ENCODE measurements at places on chromosomes 4 and X.

- no peak for DNase-seq
Observed at GRCh38 chrX:148984238-148984637, 483.8 kb downstream of the AFF2 start.

- DNase-seq: no peak
Observed at GRCh38 chr4:38309471-38309870, 349.3 kb downstream of the PTTG2 start.

DNA sequence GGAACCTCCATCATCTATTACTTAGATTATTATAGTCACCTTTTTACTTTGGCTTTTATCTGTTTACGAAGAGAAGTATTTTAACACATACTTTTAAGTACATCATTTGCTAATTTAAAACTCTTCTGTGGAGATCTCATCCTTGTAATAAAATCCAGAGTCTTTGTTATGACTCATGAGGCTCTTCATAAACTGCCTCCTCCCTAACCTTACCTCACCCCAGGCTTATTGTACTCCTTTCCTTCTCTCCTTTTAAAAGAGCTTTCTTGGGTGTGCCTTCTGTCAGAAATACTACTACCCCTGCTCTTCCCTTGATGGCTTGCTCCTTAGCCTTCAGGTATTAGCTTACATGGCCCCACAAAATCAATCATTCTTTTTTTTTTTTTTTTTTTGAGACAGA is 6.6 kb downstream of the ARL9 start:
- no peak for DNase-seq

DNA sequence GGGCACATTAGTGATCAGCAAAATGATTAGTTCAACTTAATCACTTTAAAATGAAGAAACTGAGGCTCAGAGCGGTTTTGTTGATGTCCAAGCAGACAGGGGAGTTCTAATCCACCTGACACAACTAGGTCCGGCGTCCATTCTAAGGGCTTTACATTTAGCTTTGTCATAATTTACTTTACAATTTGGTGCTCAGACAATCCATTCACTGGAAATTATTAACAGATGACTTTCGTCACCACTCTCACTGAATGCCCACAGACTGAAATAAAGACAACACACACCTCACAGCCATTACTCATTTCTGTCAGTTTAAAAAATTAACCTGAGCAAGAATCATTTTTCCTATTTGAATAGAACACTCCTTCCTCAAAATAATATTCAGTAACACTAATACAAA is 10.8 kb downstream of the NR3C2 start:
- DNase-seq: no peak

- no peak for DNase-seq
Observed at GRCh38 chr4:140137671-140138070, 16.3 kb downstream of the MAML3 start.

DNA sequence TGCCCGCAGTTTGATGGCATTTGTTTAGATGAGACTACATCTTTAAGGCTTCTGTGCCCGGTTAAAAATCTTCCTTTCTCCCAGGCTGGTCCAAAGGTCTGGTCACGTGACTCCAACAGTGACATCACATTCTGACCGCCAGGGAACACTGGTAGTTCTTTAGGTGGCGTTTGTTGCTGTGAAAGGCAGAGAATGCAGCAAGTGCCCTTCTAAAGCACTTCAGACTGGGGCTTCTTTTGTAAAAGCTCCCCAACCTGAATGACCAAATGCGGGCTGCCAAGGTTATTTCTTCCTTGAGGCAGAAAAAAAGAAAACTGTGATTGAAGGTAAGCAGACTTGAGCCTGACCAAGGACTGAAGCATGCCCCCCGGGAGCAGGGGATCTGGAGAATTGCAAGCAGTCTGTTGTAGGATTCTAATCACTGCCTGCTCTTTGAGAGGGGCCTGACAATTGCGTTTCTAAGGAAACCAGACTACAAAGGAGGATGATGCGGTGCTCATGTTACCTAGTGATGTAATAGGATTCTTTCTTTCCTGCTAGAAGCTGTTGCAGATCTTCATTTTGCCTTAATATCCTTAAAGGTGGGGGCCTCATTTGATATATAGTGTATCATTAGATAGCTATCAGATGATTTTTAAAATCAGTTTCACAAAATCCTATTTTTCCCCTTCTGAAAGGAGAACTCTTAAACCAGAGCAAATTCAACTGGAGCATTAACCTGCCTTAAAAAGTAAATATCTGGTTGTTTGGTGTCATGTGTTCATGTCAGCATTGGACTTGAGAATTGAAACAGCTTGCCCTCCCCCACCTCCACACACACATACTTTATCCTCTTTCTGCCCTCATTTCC is 133.1 kb downstream of the AKAP4 start:
- no peak for DNase-seq

GRCh38 chr4:118842055-118842454 is 6.1 kb upstream of the SEC24D start:
- DNase-seq: no peak

- DNase-seq: no peak
Observed at GRCh38 chr4:121977251-121978171, 25.7 kb upstream of the TRPC3 start.

DNA sequence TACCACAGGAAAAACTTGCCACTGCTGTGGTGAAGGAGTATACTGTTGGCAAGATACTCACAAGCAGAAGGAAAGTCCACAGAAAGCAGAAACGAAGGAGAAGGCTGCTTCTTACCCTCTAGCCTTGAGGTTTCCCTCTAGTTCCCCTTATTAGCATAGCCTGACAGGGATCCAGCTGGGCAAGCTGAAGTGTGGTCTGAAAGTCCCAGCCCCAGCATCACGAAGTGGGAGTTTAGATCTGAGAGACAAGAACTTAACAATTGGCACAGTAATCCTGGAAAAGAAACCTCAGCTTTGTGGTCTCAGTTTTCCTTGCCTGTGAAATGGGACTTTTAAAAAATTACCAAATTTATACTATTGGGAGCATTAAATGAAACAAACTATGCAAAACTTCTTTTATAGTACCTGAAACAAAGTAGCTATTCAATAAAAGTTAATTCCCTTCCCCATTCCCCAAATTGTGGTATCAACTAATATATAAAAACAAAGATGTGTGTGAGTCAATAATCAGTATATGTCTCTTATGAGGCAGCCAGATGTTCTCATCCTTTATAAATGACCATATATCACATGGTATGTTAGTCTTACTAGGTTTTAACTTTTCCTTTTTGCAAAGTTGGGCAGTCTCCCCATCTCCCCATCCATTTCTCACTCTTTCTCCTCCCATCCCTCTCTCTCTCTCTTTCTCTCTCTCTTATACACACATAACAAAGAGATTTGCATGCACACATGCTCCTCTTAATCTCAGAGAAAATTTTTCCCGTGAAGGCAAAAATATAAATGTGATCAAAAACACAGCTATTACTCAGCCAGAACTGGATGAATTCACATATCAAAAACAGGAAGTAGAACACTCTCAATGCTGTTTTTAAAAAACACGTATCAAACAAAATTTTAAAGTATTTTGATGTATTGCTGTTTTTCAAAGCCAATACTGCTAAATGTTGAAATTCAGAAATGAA is 57.8 kb downstream of the SCFD2 start:
- no peak for DNase-seq

Data from T-cell (primary cell).